Stimulated activated CD4-positive, alpha-beta T cell treated with anti-CD3 and anti-CD28 coated beads, Interleukin-12 subunit alpha, Interleukin-12 subunit beta, amount 100 ng/mL, for 24 hours (primary cell): ENCODE measurements at places on chromosomes 1 and 21.

GRCh38 chr1:101974599-101975274 is 22.0 kb downstream of the OLFM3 start:
- DNase-seq, result no peak

GRCh38 chr1:22344329-22344630 is 107.4 kb upstream of the ZBTB40 start:
- DNase-seq, result no peak

DNA sequence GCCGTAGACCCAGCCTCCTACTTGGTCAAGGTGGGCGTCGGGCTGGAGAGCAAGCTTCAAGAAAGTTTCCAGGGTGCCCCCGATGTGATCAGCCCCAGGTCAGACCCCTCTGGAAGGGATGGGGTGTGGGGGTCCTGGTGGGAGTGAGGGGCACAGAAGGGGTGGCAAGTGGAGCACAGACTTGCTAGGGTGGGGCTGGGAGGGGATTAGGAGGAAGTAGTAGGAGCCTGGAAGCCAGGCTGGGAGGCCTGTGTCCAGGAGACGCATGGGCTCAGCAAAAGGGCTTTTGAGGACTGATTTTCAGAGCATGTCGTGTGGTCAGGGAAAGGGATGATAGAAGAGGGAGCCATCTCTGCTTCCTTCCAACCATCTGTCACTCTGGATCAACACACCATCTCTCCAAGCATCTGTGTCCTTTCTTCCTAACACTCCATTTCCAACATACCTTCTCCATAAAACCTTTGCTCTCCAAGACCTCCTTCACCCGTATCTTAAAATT is 8.5 kb downstream of the TRIM46 start:
- no peak for DNase-seq

DNA sequence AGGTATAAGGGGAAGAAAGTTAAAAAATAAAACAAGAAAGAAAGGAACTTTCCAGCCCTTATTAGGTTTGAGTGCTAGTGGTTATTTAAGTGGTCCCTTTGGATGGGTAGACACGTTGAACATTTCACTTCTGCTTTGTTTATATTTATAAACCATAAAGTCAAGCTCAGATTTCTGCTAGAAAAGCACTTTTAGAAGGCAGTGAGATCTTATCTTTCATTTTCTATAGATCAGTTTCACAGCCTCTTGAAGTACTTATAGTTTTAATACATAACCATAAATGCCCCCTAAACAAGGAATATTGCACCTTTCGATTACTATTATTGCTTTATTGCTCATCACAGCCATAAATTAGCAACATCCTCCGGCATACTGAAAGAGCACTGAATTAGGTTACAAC is 446.8 kb upstream of the PLXNA2 start:
- no peak for DNase-seq

DNA sequence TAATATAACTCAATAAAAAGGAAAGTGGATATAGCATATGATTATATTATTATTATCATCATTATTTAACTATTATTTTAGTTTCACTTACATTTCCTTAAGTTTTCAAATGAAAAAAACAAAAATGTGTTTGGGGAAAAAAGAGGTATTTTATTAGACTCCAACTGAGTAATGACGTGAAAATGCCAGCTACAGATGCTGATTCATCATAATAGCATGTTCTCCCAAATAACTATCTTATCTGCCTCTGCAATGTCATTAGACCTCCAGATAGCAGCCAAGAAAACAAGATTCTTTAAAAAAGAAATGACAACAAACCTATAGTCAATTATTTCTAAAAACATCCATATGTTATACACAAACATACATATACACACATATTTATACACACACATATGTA is 1071.9 kb upstream of the TMPRSS15 start:
- DNase-seq, result no peak

- DNase-seq, result no peak
Measured at GRCh38 chr1:176884286-176884685, 280.2 kb downstream of the ASTN1 start.

DNA sequence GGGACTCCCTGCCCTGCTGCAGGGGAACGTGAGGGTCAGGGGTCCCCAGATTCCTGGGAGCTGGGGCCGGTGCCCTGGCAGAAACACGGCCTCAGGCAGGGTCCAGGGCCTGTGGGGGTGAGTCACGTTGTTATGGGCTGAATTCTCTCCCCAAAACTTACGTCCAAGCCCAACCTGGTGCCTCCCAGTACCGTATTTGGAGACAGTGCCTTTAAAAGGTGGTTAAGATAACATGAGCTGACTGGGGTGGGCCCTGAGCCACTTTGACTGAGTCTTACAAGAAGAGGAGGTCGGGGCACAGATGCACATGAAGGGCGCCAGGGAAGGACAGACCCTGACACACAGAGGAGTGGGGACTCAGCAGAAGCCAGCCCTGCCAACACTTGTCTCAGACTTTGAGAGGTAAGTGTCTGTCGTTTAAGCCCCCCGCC is 99.9 kb downstream of the WDR4 start:
- no peak for DNase-seq

GRCh38 chr1:190578017-190578416 is 100.4 kb upstream of the BRINP3 start:
- DNase-seq, result no peak

- no peak for DNase-seq
Measured at GRCh38 chr1:65505547-65506300, 85.3 kb downstream of the LEPR start.

DNA sequence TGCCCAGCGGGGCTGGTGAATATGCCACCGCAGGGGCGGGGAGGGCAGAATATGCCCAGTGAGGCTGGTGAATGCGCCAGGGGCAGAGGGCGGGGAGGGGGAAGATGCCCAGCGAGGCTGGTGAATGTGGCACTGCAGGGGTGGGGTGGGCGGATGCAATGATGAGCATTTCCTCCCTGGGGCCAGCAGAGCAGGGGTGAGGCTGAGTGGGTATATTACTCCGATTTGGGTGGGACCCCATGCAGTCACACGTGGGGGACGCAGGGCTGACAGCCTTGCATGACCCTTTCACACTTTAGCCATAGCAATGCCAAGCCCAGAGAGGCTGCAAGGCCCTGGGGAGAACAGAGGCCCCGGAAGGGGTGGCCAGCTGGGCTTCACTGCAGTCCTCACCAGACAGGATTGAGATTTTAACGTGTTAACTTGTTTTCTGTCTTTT is 9.3 kb upstream of the SLX9 start:
- DNase-seq, result no peak

GRCh38 chr21:29616209-29616751 is 317.6 kb downstream of the BACH1 start:
- no peak for DNase-seq

DNA sequence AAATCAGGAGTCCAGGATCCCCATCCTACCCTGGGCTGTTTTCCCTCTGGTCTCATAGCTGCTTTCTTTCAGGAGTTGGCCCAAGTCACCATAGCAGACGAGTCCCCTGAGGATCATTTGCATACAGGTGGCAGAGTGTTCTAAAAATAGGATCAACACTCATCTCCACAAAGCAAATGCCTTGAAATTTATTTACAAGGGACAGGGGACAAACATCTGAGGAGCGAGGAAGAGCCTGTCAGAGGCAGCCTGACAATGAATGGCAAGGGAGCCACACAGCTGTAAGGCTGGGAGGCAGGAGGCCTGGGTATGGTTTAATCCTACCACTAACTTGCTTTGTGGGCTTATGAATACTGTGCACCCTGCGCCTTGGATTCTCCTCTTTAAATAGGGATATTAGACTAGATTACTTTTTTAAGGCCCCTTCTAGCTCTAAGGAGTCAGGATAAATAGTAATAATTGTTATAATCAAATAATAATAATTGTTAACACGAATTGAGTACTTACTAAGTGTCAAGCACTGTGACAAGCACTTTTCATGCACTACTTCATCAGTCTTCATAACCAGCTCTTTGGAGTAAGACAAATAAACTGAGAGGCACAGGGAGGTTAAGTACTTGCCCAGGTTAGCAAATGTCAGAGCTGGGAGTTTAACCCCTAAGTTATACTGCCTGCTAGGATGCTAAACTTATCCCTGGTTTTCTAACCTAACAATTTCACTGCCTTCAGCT is 34.5 kb downstream of the RAB3B start:
- no peak for DNase-seq

DNA sequence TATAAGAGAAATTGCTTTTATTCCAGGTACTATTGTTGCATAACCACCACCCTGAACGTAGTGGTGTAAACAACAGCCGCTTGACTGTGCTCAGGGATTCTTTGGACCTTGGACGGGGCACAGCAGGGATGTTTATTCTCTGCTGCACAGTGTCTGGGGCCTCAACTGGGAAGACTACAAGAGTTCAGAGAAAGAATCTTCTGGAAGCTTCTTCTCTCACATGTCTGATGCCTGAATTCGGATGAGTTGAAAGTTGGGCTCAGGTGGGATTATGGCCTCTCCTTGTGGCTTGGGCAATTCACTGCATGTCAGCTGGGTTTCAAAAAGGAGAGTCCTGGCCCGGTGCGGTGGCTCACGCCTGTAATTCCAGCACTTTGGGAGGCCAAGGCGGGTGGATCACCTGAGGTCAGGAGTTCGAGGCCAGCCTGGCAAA is 19.0 kb upstream of the SSBP3 start:
- no peak for DNase-seq

DNA sequence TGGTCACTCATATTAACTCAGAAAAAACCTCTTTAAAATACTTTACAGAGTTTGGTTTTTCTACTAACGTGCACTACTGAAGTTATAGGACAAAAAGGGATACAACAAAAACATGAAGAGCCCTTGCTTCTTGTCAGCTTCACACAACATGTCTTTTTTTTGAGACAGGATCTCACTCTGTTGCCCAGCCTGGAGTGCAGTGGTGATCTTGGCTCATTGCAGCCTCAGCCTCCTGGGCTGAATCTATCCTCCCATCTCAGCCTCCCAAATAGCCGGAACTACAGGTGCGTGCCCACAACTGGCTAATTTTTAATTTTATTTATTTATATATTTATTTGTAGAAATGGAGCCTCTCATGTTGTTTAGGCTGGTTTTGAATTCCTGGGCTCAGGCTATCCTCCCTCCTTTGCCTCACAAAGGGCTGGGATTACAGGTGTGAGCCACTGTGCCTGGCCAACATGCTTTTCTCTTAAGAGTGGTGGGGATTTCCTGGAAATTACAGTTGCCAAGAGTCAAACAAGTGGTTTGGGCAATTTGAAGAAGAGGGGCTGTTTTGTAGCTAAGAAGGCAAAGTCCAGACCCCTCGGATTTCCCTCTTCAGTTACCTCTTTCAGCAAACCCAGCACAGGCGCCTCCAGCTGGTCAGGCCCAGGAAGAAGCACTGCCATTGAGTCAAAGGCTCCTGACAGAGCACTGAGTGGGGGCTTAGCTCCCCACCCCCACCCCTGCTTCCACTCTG is 6.4 kb upstream of the SMPDL3B start:
- no peak for DNase-seq

DNA sequence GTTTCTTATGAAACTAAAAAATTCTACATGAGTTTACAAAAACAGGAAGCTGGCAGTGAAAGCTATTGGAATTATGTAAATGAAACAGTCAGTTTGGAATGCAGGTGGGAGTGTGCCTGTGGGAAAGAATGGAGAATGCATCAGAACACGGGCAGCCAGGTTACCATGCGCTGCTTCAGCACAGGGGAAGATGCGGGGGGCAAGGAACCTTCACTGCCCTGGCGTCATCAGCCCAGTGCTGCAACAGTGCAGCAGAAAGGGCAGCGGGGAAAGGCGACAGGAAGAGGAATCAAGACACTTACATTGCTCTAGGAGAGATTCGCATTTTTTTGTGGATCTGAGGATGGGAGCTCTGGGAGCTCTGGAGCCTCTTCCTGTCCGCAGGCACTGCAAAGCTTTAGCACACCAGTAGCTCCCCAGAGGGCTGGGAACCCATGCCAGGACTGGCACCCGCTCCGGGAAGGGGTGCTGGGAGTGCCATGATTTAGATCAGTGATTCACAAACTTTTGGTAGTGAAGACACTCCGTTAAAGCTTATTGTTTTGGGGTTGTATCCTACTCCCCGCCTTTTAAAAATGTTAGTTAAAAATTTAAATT is 64.1 kb upstream of the WDR26 start:
- DNase-seq, result no peak

- no peak for DNase-seq
Measured at GRCh38 chr1:162060314-162060713, 9.2 kb upstream of the NOS1AP start.

DNA sequence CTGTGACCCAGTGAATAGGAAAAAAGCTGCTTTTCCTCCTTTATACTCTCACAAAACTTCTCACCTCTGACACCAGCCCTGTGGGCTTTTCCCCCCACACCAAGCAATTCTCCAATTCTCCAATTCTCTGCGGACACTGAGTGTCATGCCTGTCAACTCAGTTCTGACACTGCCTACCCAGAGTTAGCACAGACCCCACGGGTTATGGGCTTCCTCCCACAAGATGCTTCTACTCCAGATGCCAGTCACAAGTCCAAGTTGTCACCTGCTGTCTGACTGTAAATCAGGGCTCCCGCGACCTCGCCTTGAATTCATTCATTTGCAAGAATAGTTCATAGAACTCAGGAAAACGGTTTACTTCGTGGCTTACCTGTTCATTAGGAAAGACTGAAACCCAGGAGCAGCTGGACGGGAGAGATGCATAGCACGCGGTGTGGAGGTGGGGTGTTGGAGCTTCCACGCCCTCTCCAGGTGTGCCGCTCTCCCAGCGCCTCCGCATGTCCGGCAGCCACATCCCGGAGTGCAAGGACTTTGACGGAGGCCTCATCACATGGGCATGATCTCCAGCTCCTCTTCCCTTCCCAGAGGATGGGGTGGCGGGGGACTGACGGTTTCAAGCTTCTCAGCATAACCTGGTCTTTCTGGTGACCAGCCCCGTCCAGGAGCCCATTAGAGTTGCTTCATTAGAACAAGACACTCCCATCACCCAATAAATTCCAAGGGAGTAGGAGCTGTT is 154.7 kb downstream of the PGBD5 start:
- no peak for DNase-seq

GRCh38 chr1:110385369-110385768 is 5.5 kb downstream of the SLC16A4 start:
- no peak for DNase-seq

- no peak for DNase-seq
Measured at GRCh38 chr1:47574451-47575165, 136.8 kb downstream of the FOXD2 start.

DNA sequence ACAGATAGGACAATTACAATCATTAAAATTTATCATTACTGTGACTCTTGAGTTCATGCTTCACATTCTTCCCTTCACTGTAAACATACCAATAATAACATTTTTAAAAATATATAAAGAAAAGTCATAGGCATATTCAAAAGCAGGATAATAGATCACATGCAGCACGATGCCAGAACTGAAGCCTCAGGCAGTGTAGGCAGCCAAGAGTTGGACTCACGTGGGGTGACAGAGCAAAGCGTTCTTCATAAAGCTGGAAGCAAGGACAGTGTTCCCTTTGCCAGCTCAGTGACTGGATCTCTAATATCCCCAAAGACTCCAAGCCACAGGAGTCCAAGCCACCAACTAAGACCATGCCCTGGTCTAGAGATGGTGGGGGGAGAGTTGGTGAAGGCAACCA is 77.7 kb downstream of the ODF2L start:
- no peak for DNase-seq
